Left renal cortex interstitium (tissue), 4 donors: ENCODE measurements at places on chromosomes 7 and 10. TPM values are rescaled to one million over a fixed set of nuclear protein-coding genes. Genes with fewer than 3 reads are reported as not detected.
A peak's percentile ranks its signal among the peaks of the same experiment; 100 is the strongest.

DNA sequence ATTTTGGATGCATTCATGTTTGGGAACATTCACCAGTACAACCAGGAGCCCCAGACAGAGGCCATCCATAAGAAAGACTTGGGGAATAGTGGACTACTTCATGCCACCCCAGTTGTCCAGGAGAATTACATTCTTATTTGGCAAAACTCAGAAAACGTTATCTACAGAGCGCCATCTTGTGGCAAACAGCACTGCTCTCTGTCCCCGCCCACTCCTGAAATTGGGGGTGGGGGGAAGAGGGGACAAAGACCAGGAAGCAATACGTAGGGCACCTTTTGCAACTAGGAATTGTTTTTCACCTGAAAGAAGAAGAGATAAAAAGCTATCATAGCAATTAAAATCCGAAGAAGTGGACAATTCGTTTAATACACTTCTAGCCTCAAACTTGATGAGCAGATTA lies 134.6 kb upstream of the MGMT start:
- DNase-seq = no peak

The C10orf62 gene
- 0.29 TPM for polyA plus RNA-seq

GRCh38 chr10:371515-371914 lies 236.3 kb downstream of the ZMYND11 start:
- no peak for DNase-seq

DNA sequence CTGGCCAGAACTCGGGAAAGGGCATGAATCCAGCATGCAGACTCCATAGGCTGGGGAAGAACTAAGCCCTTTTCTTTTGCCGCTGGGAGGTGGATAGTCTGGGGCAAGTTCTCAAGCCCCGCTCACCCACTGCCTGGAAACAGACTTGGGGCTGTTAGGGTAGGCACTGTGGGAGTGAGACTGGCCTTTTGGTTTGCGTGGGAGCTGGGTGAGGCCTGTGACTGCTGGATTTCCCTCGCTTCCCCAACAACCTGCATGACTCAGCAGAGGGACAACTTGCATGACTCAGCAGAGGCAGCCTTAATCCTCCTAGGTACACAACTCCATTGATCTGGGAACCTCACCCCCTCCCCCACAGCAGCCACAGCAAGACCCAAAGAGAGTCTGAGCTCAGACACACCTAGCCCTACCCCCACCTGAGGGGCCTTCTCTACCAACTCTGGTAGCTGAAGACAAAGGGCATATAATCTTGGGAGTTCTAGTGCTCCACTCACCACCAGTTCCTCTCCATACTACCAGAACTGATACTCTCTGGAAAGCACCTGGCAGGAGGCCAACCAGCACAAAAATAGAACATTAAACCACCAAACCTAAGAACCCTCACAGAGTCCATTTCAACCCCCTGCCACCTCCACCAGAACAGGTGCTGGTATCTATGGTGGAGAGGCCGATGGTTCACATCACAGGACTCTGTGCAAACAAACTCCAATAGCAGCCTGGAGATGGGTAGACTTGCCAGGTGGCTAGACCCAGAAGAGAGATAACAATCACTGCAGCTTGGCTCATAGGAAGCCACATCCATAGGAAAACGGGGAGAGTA lies 81.4 kb upstream of the LAMB4 start:
- DNase-seq = no peak

- DNase-seq = no peak
These were observed 270.8 kb upstream of the POM121L12 start for GRCh38 chr7:52764492-52765169.

The LRRC18 gene
- polyA plus RNA-seq = not detected

DNA sequence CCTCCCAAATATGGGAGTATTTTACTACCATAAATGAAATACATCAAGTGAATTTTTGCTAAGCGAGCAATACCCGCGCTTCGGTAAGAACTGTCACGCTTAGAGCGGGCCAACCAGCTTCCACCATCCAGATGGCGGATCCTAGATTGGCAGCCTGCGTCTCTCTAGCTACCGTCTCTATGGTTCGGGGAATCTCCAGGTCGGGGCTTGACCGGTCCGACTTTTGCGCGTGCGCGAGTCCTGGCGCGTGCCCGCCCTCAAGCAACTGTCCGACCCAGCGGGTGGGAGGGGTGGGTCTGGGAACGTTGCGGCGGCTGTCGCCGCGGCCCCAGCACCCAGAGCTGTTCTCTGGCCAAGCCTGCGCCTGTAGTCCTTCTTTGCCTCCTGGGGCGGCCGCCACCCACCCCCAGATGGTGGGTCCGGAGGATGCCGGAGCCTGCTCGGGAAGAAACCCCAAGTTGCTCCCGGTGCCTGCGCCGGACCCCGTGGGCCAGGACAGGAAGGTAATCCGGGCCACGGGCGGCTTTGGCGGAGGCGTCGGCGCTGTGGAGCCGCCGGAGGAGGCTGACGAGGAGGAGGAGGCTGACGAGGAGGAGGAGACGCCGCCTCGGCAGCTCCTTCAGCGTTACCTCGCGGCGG lies at the start of gene TBC1D12:
TBC1D12 (plus strand) TSS at position 338 of the 639 bp plus-strand sequence; CDS start at position 411, 73 bp downstream.
- DNase-seq = peak; percentile 80

The PTPRE gene
- polyA plus RNA-seq = 6.2 TPM
